ENCODE measurements at places on chromosomes 1 and 21.

GRCh38 chr1:85144351-85144750, 56.5 kb downstream of the SYDE2 start:
- DNase-seq = no peak

DNA sequence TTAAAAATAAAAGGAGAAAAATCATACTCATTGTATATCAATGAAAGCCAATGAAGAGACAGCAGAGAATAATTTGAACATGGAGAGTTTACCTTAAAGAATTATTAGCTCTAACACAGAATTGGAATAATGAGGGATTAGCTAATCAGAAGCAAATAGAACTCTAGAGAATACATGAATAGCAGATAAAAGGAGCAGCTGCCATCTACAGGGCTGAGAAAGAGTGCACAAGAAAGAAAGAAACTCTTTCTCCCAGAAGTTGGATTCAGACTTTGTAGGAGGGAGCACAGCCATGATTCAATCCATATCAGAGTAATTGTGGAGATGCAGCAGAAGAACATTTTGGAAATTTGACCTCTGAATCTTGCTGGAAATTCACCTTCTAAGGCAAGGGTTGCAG, 1171.2 kb downstream of the PLA2G4A start:
- no peak for DNase-seq

GRCh38 chr1:201039876-201040275, 16.4 kb upstream of the KIF21B start:
- no peak for DNase-seq

DNA sequence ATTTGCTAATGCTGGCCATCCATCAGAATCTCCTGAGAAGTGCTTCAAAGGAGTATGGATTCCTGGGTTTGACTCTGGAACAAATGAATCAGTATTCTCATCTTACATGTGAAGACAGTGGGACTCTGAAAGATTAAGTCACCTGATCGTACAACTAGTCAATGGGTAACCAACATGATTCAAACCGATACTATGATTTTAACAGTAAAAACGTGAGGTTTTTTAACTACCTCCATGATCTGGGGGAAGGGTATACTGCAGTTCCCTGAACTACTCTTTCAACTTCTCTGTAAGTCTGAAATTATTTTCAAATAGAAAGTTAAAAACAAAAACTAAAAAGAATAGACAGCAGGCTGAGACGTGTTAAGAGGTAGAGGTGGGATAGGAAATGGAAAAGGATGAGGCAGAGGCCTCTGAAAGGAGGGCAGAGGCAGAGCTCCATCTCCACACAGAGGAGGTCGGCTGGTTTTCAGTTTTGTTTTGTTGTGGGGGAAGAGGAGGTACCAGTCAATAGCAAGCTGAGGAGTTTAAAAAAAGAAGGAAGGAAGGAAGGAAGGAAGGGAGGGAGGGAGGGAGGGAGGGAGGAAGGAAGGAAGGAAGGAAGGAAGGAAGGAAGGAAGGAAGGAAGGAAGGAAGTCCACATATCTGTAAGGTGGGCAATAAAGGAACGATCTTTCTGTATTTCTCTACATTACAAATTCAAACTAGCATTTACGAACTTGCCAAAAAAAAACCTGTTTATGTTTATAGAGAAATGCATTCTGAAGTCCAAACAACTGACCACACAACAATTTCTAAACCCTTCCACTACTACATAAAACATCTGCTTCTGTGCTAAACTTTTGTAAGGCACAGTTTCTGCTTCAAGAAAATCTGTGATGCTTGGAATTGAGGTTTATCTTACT, 213.1 kb downstream of the RERE start:
- DNase-seq = no peak

DNA sequence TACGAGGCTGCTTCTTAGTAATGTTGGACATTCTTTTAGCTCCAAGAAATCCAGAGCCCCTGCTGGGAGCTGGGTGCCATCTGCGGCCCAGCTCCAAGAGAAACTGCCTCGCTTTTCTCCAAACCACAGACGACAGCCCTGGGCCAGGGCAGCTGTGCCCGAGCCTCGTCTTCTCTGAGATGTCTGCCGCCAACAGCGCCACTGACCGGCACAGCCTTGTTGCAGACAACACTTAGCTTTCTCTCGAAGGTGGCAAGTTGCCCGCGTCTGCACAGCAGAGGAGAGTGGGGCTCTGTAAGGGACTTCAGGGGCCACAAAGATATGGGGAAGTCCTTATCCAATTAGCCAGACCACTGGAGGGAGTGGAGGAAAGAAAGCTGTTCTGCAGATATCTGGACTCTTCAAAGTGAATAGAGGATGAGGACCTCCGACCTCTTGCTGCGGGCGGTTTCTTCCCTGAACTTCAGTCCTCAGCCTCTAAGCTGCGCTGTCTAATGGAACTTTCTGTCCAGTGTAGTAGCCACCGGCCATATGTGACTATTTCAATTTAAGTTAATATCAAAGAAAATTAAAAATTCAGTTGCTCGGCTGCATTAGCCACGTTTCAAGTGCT, 63.9 kb upstream of the DISP3 start:
- DNase-seq = no peak

GRCh38 chr1:226873771-226874578, 3.6 kb downstream of the PSEN2 start:
- DNase-seq = no peak

GRCh38 chr1:37294529-37294928, 179.9 kb upstream of the ZC3H12A start:
- DNase-seq = no peak

DNA sequence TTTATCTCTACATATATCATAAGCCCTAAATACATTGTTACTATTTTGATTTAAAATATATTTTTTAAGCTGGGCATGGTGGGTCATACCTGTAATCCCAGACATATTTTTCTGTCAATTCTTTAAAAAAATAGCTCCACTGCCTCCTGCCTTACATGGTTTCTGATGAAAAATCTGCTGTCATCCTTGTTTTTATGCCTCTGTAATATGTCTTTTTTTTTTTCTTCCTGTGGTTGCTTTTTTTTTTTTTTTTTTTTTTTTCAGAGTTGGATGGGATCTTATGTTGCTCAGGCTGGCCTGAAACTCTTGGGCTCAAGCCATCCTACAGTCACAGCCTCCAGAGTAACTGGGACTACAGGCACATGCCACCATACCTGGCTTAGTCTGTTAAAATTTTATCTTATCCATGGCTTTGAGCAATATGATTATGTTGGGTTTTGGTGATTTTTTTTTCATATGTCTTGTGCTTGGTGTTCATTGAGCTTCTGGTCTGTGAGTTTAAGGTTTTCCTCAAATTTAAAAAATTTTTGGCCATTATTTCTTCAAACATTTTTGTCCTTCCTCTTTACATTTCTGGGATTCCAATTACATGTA, 12.4 kb upstream of the EDARADD start:
- no peak for DNase-seq

DNA sequence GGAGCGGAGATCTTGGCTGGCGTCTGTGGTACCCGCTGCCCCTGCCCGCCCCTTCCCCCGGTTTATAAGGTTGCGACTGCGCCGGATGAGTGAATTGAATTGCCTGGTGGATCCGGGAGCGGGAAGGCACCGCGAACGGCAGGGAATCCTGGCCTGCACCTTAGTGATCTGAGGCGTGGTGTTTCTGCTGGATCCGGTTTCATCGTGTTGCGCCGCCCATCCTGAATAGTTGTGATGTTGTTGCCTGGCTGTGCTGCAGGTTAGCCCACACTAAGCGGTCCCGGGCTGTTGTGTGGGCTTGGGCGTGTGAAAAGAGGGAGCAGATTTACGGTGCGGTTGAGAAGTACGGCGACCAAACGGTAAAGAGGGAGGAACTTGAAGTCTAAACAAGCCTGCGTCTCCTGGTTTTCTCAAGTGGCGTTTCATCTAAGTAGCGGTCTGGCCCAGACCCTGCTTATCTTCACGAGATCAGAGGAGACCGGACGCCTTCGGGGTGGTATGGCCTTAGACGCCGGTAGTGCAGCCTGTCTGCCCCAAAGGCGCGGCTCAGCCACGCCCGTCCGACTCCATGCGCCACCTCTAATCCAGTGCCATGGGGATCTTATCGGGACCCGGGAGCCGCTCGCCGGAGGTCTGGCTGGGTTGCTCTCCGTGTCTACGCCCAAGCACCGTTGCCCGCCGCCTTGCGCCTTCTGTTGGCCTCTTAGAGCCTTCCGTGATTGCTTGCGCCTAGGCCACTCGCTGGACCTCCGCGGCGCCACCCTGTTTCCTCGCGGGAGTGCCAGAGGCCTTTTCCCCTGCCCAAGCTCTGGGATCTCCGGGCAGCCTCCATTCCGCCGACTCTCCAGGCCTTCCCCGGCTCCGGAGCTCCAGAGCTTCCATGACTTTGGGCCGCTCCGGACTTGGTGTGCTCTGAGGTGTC, 87.5 kb upstream of the RHOU start:
- no peak for DNase-seq

All from NCI-H187 (cell line).